ENCODE measurements at places on chromosomes 3 and 15.

GRCh38 chr3:106758459-106758858 lies 618.8 kb upstream of the CCDC54 start:
- no peak for DNase-seq

DNA sequence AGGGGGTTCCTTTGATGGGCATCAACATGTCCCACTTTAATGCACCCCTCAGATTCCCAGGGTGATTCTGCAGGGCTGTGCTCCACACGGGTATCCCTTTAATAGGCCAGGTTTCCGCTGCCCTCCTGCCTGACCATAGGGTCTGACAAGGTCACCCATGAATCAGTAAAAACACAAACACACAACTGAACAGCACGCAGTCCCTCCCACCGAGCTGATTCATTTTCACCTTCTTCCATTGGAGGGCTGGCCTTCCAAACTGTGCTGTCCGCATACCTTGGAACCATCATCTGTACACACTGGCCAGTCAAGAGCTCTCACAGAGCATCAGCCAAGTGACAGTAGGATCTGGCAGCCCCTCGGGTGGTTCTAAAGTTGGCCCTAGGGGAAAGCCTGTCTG lies 93.7 kb downstream of the FBLN2 start:
- DNase-seq = no peak

GRCh38 chr15:25864966-25865365 lies 1.8 kb upstream of the ATP10A start:
- no peak for DNase-seq

GRCh38 chr15:46231786-46232185 lies 597.0 kb downstream of the SQOR start:
- no peak for DNase-seq

- no peak for DNase-seq
Observed at GRCh38 chr15:70853318-70853972, 512 bp downstream of the LARP6 start.

GRCh38 chr3:138112362-138112761 lies 3.0 kb downstream of the DZIP1L start:
- no peak for DNase-seq

GRCh38 chr3:188817103-188817934 lies 354.5 kb upstream of the TPRG1 start:
- DNase-seq = no peak

GRCh38 chr3:34178415-34178814 lies 380.0 kb downstream of the PDCD6IP start:
- no peak for DNase-seq

GRCh38 chr3:37475435-37475834 lies 301.1 kb upstream of the LRRFIP2 start:
- no peak for DNase-seq

DNA sequence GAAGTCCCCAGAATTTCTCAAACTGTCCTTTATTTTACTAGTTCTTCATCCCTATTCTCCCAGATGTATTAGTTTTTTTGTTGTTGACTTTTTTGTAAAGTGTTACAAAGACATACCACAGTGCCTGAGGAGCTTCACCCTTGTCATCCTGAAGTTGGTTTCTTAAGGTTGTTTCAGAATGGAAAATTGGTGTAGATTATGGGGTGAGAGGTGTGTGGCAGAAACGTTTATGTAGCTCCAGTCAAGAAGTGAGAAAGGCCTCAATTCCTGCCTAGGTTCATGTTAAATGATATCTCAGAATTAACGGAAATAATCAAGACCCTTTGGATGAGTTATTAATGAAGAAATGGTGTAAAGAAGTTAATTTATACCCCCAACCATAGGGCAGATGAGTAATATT lies 6.8 kb downstream of the EDEM1 start:
- DNase-seq = no peak

DNA sequence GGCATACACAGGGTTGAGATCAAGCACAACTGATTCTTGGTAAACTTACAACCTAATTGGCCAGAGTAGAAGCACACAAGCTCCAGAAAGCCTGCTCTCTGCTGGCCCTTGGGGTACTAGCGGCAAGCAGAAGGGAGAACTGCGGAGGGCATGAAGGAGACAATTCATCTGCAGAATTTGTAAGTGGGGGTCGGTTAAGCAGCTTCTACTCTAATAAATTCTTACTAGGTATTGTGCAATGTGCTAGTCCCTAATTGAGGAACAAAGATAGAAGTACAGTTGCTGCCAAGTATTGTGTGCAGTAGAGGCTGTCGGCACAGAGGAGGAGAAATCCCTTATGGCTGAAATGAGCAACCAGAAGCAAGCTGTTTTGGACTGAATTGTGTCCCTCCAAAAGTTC lies 91.2 kb upstream of the VEPH1 start:
- no peak for DNase-seq

- no peak for DNase-seq
Observed at GRCh38 chr3:11711876-11712275, 68.2 kb upstream of the VGLL4 start.

Measured in CD4-positive, alpha-beta T cell treated with Interleukin-17A for 1 hour (primary cell).